SIG-M5 (cell line): ENCODE measurements at places on chromosomes 2 and 18.

DNA sequence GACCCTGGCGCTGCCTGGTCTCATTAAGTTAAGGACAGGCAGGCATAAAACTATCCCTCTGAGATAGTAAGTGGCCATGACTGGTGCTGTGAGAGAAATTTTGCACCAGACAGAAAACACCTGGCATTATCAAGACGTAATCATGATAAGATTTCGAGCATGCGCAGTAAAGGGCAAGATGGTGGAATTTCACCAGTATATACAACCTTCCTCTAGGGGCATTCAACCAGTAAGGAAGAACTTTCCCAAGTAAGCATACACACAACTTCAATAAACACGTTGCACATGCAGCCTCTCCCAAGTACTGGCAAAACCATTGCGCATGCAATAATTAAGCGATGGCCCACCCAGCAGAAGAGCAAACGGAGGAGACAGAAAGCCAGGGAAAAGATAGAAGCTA is 1376.4 kb upstream of the CRIM1 start:
- DNase-seq: no peak

GRCh38 chr18:8036551-8036950 is 469.4 kb downstream of the PTPRM start:
- DNase-seq: no peak

DNA sequence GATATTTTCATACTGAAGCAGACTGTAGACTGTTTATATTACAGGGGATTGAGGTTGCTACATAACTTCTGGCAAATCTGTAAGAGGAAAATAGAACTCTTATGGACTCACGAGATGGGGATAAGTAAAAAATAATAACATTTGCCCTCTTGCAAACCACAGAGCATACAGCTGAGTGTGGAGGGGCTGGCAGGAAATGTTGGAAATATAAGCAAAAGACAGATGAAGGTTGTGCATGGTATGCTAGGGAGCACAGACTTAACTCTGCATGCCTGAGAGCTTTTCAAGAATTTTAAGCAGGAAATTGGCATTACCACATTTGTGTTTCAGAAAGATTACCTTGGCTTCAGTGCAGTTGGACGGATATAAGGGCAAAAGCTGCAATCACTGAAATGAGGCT is 411.1 kb downstream of the RAD51AP2 start:
- no peak for DNase-seq

DNA sequence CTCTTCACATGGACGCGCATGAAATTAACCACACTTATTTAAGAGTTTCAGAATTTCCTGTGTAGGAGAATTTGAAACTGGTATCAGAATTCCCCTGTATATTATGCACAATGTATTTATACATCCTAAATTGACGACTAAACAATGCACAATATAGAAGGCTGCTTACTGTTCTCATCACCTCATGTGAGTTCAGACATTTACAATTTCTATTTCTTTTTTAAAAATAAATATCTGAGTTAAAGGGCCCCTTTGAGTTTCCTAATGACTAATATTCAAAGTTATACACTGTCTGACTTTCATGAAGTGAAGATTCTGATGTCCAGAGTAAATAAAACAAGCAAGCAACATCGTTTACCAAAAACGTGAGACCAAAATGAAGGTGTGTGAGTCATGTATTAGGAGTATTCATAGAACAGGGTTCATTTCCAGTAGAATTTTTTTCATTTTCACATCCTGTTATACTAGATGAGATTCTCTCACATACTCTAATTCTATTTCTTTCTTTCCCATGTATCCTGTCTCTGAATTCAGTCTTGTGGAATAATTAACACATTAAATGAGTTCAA is 406.2 kb downstream of the NUP35 start:
- no peak for DNase-seq

DNA sequence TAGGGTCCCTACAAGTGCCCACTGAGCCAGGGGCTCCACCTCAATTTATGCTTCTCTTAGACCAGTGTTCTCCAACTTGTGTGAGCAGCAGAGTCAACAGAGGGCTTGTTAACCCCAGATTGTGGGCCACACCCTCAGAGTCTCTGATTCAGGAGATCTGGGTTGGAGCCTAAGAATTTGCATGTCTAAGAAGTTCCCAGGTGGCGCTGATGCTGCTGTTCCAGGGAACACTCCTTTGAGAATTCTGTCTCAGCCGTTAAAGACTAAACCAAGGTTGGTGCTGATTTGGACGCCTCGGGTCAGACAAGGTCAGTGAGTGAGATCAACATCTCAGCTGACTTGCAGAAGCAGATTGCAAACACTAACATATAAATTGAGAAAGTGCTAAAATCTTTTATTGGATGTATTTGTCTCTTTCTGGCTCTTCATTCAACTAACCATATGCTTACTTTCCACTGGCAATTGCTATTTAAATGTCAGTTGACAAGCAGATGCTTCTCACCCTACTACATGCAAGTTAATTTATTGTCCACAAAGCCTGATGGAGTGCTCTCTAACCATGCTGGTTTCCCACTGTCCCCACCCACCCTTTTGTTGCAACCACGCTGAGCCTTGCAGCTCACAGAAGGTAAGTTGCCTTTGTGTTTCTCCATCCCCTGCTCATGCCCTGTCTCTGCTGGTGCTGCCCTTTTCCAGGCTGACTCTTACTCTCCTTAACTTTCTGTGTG is 31.5 kb downstream of the LYPD1 start:
- no peak for DNase-seq

GRCh38 chr2:8111193-8111592 is 570.7 kb upstream of the ID2 start:
- no peak for DNase-seq

DNA sequence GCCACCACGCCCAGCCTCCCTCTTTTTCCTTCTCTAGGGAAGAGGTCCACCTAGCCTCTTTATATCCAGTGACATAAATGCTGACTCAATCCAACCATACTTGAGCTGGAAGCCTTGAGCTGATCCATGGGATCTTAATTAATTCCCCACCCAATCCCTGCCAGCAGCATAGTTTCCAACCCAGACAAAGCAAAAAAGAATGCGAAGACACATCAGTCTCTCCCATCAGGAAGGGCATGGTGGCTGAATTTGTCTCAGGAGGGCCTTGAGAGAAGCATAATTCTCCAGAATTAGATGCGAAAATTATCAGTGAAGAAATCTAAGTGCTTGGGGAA is 22.5 kb downstream of the CASP10 start:
- DNase-seq: no peak

DNA sequence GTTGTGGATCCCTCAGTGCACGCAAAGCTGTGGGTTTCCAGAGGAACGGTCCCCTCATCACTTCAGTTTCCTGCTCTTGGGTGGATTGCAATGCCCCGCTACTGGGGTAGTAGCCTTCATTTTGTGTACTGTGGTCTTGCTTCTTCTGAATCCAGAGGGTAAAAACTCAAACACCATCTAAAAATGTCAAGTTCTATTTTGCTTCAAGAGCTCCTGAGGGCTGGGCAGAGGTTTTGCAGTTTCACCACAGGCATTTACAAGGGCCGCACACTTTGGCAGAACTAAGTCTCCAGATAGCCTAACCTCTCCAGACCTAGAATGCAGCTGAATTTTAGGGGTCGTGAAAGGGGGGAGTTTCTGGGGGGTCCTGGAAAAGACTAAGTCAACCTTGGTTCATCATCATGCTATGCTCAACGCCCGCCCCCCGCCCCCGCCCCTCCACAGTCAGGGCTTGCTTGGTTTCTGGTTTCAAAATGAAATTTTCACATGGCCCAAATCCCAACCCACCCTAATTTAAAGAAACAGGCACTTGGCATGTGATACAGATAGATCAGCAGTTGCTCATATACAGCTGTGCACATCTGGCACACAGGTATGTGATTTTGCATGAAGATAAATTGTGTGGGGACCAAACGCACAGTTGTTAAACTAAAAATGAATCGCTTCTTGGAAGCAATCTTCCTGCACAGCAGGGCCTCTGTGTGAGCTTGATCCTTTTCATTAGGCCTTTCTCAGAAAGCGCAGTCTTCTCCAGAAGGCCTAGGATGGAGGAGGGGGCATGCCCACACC is 329.6 kb downstream of the OSR1 start:
- no peak for DNase-seq

DNA sequence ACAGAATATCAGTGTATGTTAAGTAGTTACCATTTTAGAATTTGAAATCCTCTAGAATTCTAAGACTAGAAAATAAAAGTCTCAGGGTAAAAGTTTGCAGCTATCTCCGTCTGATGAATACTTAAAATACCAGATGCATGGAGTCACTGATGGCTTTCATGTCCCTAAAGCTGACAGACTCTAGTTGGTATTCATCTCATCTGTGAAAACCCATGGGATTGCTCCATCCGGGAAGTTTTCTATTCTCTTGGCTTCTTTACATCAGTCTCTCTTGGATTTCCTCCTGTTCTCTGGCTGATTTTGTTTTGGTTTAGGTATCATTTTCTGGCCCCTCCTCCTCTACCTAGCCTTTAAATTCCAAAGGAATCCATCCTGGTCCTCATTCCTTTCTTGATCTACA is 465.6 kb upstream of the POU3F3 start:
- no peak for DNase-seq

DNA sequence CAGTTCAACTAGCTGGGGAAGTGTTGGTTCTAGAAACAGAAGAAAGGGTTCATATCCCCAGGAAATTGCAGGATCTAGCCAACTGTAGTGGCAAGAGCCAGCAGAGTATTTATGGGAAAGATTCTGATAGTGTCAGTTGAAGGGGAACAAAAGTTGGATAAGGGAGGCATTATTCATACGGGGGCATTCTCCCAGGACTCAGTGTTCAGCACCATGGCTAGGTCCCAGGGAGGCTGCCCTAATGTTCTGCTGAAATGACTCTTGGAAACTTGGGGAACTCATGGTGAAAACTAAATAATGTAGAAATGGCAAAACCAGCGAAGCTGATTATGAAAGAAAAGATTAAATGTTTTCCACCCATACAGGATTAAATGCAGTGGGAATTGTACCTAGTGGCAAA is 543.7 kb downstream of the TRIB2 start:
- no peak for DNase-seq

GRCh38 chr2:96145848-96146152 is 560 bp upstream of the DUSP2 start:
- no peak for DNase-seq

- peak; percentile 49 for DNase-seq
These were observed 111.4 kb downstream of the THADA start for GRCh38 chr2:43484323-43484930.
